Hypothalamus (tissue), 51 donors: ENCODE measurements at places on chromosomes 1 and 21.

DNA sequence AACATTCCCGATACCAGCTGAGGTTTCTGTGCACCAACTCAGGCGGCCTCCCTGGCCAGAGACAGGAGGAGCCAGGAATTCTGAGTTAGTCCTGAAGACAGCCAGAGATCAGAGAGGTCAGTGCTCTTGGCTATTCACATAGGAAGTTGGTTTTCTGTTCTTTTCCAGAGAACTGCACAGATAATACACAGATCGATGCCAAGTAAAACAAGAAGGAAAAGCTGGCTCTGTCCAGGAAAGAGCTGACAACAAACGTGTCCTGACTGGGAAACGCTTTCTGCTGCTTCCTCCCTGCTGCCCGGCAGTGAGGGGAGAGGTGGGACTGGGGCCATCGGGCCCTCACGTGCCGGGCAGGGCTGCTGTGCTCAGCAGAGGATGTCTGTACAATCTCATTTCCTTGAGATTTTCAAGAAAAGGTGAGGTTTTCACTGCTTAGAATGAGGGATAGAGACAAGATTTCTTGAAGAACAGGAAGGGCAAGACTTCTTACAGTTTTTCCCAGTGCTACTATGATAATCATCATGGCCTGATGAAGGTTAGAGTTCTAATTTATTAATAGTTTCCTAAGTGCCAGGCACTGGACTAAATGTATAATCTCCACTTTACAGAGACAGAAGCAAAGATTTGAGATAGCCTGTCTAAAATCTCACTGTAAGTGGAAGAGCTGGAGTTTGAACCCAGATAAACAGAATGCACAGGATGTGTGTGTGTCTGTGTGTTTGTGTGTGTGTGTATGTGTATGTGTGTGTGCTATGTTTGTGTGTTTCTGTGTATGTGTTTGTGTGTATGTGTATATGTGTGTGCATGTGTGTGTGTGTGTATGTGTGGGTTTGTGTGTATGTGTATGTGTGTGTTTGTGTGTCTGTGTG is 211.0 kb upstream of the RAB4A start:
- DNase-seq, result no peak

GRCh38 chr1:36253161-36253862 is 29.1 kb downstream of the THRAP3 start:
- no peak for DNase-seq

DNA sequence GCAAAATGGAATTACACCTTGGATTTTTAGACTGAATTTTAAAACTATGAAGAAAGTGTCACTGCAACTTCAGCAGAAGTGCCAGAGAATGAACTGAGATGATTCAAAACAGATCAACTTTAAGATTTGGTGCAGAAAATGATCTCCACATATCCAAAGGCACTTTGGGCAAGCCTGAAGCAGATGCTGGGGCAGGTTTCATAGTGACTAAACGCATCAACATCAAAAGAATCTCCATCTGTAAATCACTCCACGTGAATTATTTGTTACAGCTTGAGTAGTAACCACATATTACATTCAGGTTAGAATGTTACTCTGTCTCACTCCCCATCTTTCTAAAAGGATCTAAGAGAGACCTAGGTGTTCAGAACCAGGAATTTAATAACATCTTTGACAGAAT is 329.0 kb upstream of the ESRRG start:
- no peak for DNase-seq

DNA sequence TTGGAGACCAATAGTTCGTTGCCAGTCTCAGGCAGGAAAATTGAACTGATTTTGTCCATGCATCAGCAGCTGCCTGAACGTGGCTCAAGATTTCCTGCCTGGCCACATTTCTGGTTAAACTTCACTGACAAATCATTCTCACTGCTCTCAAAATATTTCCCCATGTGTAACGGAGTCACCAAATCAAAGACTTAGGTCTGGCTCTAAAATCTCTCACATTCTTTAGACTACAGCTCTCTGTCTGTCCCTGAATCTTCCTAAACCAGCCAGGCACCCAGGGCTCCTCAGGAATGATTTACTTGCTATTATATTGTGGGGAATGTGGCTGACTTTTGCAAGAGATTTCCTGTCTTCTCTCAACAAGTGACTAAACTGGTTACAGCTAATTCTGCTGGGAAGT is 49.2 kb upstream of the GJA8 start:
- no peak for DNase-seq

DNA sequence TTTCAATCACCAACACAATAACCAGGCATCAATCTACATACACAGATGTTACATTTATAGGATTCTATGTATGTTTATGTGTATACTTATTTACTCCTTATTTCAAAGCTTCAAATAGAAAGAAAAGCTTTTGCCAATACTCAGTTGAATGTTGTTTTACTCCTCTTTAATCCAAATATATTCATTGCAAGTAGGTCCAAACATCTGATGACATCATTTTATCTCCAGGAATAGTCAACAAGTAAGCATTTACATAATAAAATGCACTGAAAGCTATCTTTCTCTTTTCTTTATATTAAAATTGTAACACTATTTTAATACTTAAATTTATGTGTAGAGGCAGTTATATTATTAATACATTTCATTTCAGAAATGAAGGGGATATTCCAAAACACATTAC is 380.5 kb downstream of the SMYD3 start:
- no peak for DNase-seq

- no peak for DNase-seq
Observed at GRCh38 chr1:92483610-92484471, 2.9 kb downstream of the GFI1 start.

GRCh38 chr1:121445679-121446078 is 260.9 kb downstream of the SRGAP2C start:
- DNase-seq, result no peak

GRCh38 chr1:67484492-67484891 is 54.3 kb upstream of the SERBP1 start:
- no peak for DNase-seq

- no peak for DNase-seq
Observed at GRCh38 chr1:99717005-99717404, 49.4 kb downstream of the FRRS1 start.

DNA sequence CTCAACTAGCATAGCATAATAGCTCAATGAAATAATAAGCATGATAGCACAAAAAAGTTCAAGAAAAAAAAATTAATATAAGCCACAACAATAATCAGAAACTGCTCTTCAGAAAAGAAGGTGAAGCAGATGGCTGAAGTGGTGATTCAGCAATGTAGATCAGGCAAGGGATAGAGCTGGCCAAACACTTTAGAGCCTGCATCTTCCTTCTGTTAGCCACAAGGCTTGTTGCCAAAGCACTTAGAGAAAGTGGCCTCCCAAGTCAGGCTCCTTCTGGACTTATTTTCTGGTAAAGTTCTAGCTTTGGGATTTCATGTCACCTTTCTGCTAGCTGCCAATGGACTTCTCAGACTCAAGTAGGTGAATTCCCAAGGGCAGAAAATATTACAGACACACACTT is 60.3 kb upstream of the C1orf87 start:
- no peak for DNase-seq

- DNase-seq, result no peak
Observed at GRCh38 chr1:41768583-41768982, 150.1 kb downstream of the HIVEP3 start.

- no peak for DNase-seq
Observed at GRCh38 chr21:22791986-22792560, 1793.9 kb downstream of the NCAM2 start.

GRCh38 chr1:34900775-34901502 is 28.5 kb downstream of the DLGAP3 start:
- DNase-seq, result no peak

- no peak for DNase-seq
Observed at GRCh38 chr1:245459621-245460020, 304.8 kb downstream of the KIF26B start.

GRCh38 chr1:78519446-78519845 is 28.7 kb downstream of the PTGFR start:
- DNase-seq, result no peak

GRCh38 chr1:79599257-79599656 is 592.7 kb upstream of the ADGRL4 start:
- DNase-seq, result no peak

DNA sequence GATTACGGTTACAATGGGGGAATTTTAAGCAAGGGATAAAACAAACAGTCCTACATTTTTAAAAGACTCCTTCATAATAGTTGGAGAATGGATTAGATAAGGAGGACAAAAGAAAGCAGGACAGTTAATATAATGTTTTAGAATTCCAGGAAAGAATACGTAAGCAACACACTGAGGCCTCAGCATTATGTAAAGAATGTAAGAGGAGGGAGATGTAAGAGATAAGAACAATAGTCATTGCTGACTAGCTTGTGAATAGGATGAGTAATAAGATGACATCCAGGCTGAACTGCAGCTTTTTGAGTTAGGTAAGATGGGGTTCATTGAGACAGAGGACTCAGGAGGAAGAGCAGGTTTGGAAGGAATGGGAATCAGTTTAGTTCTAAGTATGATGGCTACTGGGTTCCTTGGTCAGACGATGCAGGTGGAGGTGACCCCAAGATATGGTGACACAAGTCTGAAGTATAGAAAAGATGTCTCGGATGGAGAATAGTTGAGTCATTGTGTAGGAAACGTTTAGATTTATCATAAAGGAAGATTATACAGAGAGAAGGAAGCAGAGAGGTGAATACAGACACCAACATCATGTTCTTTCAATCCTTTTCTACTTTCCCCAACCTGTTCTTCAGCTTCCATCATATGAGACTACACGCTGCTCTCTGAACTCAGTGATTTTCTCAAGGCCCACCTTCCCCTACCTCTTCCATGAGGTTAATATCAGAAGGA is 372.8 kb downstream of the PTBP2 start:
- no peak for DNase-seq

- DNase-seq, result no peak
Observed at GRCh38 chr21:45818276-45818903, 163.2 kb upstream of the COL6A1 start.

DNA sequence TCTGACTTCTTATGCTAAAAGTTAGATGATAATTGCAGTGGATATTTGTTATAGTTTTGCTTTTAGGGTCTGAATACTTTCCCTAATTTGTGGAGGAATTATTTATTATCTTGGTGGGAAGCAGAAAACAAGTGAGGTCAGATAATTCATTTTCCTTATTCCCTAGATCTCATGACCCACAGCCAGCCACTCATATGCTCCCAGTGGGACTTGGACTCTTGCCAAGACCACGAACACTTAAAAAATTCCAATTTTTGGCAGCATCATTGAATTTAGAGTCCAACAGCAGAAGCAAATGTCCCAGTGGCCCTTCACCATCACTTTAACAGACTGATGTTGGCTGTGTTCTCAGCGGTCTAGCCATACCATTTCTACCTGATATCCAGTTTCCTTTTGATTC is 204.2 kb downstream of the HMCN1 start:
- no peak for DNase-seq

DNA sequence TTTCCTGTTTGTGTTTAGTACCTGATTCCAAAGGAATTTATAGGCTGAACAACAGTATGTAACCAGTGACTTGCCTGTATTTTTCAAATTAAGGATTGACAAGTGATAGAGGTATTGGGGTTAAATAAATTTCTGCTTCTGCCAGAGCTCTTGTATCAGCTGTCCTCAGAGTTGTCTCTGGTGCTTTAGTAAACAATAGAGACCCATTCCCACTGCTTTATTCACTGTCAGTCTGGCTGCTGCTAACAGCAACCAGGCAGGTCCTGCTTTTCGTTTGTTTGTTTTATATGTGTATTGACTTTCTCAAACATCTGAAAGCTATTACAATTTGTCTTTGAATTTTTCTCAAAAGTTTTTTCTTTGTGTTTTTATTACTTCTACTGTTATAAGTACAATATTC is 76.1 kb downstream of the OLFM3 start:
- DNase-seq, result no peak

- no peak for DNase-seq
Observed at GRCh38 chr1:41647221-41648135, 163.0 kb upstream of the EDN2 start.

DNA sequence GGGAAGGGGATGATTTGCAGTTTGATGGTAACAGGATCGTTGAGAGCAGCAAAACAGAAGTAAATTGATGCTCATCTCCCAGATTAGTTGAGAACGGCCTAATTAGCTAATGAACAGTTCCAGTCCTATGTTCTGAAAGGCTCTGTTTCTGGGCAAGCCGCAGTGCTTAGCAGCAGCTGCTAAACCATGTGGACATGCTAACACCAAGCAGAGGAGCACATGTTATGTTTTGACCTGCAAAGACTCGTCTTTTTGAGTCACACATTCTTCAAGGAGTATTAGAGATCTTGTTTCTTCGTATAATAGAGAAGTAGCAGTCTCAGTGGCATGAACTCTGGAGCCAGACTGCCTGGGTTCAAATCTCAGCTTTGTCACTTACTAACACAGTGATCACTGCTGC is 58.1 kb downstream of the CACNA1E start:
- DNase-seq, result no peak

DNA sequence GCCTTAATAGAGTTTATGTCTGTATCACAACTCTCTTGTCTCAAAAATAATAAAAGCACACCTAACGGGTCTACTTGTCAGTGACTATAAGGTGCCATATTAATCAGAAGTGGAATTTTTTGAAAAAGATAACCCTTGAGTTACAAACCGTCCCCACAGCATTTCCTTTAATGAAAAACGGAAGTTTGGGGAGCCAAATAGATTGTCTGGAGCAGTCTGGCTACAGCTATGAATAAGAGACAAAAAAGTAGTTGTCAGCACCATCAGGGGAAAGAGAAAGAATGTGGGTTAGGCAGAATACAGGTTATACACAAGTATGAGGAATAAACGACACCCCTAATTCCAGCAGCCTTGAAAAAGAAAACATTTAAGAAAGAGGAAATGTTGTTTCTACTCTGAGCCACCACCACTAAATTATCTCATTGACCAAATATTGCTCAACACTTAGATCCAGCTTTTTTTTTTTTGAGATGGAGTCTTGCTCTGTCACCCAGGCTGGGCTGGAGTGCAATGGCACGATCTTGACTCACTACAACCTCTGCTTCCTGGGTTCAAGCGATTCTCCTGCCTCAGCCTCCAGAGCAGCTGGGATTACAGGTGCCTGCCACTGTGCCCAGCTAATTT is 29.4 kb upstream of the USP24 start:
- no peak for DNase-seq

GRCh38 chr1:157403608-157404007 is 148.7 kb downstream of the FCRL5 start:
- no peak for DNase-seq

- DNase-seq, result no peak
Observed at GRCh38 chr21:38268864-38269575, 12.2 kb downstream of the KCNJ15 start.

DNA sequence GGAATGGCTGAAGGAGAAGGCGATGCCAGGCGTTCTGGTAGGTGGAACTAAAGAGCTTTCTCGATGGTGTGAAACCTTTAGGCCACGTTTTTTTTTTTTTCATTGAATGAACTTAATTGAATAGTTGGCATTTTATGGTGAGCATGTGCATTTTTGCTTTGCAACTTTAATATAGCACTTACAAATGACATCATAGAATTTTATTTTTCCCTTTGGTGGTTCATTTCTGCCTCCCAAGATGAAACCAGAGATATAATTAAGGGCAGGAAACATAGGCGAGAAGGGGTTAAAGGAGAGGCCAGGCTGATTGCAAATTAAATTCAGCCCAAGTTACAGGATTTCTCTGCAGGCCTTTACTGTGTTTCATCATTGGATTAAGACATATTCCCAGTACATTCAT is 85.5 kb upstream of the L1TD1 start:
- DNase-seq, result no peak

- no peak for DNase-seq
Observed at GRCh38 chr21:38766987-38767722, 38.6 kb upstream of the ETS2 start.

- DNase-seq, result no peak
Observed at GRCh38 chr1:174671826-174672225, 224.1 kb downstream of the GPR52 start.
